Activated CD8-positive, alpha-beta T cell treated with anti-CD3 and anti-CD28 coated beads for 36 hours (primary cell): ENCODE measurements at places on chromosomes 13 and 19. TPM values are rescaled to one million over a fixed set of nuclear protein-coding genes. Genes with fewer than 3 reads are reported as not detected.

Gene SIGLEC5
- total RNA-seq, result not detected

- DNase-seq, result no peak
These were observed 92.1 kb downstream of the USP12 start for GRCh38 chr13:27079421-27079958.

DNA sequence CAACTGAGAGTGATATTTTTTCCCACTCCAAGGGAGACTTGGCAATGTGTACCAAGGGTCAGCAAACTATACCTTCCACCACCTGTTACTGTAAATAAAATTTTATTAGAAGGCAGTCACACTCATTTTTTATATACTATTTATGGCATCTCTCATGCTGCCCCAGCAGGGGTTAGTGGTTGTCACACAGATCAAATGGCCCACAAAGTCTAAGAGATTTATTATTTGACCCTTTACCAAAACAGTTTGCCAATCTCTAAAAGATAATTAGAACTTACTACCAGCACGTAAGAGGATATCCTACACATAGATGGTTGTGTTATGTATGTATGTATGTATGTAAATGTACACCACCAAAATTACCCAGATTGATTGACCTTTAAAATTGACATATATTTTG, 185.1 kb downstream of the PRR20E start:
- DNase-seq, result no peak

Gene BCAM
- total RNA-seq, result not detected

GRCh38 chr19:32223595-32224370, 121.6 kb upstream of the ZNF507 start:
- peak; percentile 71 for DNase-seq

Gene CLASRP
- total RNA-seq, result 72.7 TPM

Gene C19orf67
- total RNA-seq, result not detected

DNA sequence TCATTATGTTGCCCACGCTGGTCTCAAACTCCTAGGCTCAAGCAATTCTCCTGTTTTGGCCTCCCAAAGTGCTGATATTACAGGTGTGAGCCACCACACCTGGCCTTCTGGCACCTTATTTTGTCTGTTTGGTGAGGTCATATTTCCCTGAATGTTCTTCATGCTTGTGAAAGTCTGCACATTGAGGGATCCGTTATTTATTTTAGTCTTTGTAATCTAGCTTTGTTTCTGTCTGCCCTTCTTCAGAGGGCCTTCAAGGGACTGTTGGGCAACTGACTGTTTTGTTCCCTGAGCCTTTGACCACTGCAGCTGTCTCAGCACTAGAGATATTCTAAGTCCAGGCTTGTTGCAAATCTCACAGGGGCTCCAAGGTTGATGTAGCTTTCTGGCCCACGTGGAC, 110.5 kb upstream of the RFC3 start:
- DNase-seq, result no peak

GRCh38 chr13:111203736-111204389, 88.8 kb downstream of the ARHGEF7 start:
- DNase-seq, result no peak

Gene ZNF90
- 21.4 TPM for total RNA-seq

DNA sequence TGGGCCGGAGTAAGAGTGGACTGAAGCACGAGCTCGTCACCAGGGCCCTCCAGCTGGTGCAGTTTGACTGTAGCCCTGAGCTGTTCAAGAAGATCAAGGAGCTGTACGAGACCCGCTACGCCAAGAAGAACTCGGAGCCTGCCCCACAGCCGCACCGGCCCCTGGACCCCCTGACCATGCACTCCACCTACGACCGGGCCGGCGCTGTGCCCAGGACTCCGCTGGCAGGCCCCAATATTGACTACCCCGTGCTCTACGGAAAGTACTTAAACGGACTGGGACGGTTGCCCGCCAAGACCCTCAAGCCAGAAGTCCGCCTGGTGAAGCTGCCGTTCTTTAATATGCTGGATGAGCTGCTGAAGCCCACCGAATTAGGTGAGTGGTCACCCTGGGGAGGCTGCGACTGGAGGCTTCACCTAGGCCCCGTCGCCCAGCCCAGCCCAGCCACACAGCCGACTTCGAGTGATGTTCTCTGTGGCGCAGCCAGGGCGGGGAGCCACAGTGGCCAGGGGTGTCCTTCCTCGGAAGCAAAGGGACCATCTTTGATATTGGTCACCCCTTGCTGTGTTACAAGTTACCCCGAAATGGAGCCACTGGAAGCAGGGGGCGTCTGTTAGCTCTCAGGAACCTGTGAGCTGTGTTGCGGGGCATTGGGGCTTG, 5.6 kb downstream of the PIAS4 start:
- DNase-seq, result no peak
